ENCODE measurements at places on chromosomes 4 and X.

- DNase-seq = no peak
Measured at GRCh38 chr4:174189392-174190015, 94.0 kb downstream of the FBXO8 start.

- no peak for DNase-seq
Measured at GRCh38 chrX:48058621-48059295, 12.7 kb downstream of the ZNF630 start.

DNA sequence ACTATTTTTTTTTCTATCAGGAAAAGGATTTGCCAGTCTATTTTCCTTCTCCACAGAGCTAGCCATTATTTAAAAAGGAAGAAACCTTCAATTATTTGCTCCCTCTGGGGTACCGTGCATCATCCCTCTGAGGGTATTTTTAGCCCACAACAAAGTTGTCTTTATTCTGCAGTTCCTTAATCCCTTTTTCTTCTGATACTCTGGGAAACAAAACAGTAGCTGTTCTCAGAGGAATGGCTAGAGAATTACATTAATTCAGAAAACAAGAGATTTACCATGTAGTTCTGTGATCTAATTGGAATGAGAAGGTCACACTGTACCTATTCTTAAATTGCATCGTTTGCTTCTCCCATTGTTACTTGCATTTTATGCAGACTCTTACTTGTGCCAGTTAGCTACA is 1056.7 kb downstream of the STIM2 start:
- DNase-seq = no peak

- no peak for DNase-seq
Measured at GRCh38 chr4:117874216-117874615, 160.1 kb upstream of the NDST3 start.

GRCh38 chrX:131393426-131393825 is 104.3 kb upstream of the IGSF1 start:
- DNase-seq = no peak

GRCh38 chrX:110966839-110967238 is 129.2 kb upstream of the PAK3 start:
- DNase-seq = no peak

DNA sequence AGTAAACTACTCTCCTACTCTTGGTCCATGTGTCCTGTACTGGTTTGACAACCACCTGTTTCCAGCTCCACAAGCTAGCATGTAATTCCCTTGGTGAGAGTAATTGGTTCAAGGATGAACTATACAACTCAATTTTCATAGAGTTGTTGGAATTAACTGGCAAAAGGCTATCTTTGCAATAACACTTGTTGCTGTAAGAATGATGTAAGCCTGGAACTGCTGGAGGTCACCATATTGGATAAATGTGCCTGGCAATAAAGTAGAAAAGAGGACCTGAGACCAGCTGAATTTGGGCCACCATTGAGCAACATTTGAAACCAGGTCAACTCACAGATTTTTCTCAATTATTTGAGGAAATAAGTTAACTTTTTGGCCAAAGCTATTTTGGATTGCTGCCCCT is 175.5 kb downstream of the CAMK2D start:
- DNase-seq = no peak

- no peak for DNase-seq
Measured at GRCh38 chr4:154677923-154678322, 65.5 kb upstream of the FGG start.

DNA sequence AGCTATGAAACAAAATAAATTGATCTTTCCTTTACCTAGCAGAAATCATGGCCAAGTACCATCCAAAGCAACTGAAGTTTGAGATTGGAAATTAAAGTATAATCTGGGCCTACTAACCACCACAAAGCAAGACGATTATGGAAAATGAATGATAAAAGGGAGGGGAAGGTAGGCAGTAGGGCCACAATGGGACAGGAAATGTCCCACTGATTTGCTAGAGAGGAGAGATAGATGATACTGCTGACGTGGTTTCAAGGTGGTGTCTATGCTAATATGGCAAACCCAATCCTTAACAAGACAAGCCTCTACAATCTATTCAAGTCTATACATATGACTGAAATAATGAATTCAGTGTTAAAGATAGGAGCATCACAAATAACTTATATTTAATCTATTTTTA is 6.1 kb downstream of the TMPRSS11F start:
- no peak for DNase-seq

GRCh38 chr4:149645790-149646189 is 169.9 kb downstream of the IQCM start:
- no peak for DNase-seq

DNA sequence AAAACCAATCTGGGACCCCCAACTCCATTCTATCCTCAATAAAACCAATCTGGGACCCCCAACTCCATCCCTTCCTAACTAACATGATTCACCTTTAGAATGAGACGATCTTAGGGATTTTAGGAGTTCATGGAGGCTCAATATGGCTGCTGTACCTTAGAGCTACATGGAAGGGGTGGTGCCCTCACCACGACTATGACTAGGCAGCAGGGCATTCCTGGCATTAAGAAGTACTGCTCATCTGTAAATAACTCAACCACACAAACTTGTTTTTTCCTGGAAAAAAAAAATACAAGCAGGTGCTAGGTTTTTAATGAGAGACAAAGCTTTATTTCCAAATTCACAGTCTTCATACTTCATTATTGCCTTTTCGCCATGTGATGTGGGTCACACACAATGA is 346.5 kb upstream of the FAT1 start:
- no peak for DNase-seq

DNA sequence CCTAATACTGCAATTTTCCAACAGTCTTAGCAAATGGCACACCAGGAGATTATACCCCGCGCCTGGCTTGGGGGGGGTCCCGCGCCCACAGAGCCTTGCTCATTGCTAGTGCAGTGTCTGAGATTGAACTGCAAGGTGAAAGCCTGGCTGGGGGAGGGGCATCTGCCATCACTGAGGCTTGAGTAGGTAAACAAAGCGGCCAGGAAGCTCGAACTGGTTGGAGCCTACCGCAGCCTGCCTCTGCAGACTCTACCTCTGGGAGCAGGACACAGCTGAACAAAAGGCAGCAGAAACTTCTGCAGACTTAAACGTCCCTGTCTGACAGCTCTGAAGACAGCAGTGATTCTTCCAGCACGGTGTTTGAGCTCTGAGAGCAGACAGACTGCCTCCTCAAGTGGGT is 172.8 kb upstream of the NAP1L5 start:
- DNase-seq = no peak

- DNase-seq = no peak
Measured at GRCh38 chr4:8582941-8583654, 2.9 kb downstream of the GPR78 start.

DNA sequence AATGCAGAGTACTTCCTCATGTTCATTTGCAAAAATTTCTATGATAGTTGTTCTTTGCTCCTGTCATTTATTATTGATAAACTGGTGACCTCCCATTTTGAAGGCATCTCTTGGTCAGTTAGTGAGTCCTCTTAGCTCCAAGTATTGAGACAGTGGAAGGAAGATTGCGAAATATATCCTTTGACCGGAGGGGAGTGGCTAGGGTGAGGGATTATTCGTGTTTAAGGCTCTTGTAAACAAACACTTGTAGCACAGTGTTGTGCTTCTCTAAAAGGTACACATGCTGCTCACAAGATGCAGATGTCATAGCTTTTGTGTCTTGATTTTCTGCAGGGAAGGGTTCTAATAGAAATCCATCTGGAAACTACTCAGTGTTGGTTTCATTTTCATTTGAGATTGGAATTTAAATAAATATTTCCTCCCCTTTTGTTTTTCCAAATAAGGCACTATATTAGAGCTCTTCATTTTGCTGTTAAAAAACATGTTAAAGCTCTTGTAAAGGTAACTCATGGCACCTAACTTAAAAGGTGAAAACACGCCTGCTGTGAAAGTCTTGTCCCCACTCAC is 21.8 kb downstream of the TXLNG start:
- DNase-seq = no peak

GRCh38 chrX:129689796-129690195 is 35.0 kb upstream of the APLN start:
- DNase-seq = no peak

GRCh38 chr4:537436-538264 is 38.4 kb downstream of the TMEM271 start:
- no peak for DNase-seq

DNA sequence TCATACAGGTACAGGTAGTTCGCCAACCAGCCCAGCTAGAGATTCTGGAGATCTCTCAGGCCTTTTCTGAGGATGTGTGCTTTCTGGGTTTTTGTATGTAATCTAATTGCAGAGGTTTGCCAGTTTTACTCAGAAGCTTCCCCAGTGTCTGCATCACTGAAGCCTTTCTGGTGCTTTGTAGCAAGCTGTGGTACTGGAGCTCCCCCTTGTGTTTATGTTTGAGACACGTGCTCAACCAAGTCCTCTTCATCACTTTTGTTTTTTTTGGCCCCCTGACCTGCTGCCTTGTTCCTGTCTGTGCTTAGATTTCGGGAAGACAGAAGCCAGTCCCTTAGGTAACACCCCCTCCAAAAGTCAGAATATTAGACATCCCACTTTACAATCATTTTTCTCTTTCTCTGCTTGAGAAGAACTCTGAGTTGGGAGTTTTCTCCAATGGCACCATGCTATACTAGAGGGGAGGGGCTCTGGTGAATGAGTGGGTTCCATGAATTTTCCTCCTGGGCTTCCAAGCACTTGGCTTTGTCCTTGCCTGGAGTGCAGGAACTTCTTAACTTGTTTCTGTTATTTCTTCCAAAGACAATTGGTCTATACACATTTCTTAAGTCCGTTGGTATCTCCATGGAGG is 128.4 kb upstream of the TBC1D9 start:
- DNase-seq = peak; percentile 25

DNA sequence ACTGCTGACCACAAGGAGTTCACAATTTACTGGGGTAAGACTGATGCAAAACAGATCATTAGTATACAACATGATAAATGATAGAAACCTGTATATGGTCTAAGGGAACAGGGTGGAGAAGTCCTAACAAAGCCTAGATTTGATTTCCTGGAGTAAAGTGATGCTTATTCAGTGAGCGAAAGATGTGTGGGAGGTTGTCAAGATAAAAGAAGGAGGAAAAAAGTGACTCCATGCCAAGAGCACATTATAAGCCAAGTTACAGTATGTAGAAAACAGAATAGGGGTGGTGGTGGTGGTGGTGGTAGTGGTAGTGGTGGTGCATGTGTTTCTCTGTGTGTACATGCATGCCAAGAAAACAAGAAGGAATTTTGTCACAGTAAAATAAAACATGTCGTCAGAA is 325.2 kb downstream of the MAPK10 start:
- no peak for DNase-seq

DNA sequence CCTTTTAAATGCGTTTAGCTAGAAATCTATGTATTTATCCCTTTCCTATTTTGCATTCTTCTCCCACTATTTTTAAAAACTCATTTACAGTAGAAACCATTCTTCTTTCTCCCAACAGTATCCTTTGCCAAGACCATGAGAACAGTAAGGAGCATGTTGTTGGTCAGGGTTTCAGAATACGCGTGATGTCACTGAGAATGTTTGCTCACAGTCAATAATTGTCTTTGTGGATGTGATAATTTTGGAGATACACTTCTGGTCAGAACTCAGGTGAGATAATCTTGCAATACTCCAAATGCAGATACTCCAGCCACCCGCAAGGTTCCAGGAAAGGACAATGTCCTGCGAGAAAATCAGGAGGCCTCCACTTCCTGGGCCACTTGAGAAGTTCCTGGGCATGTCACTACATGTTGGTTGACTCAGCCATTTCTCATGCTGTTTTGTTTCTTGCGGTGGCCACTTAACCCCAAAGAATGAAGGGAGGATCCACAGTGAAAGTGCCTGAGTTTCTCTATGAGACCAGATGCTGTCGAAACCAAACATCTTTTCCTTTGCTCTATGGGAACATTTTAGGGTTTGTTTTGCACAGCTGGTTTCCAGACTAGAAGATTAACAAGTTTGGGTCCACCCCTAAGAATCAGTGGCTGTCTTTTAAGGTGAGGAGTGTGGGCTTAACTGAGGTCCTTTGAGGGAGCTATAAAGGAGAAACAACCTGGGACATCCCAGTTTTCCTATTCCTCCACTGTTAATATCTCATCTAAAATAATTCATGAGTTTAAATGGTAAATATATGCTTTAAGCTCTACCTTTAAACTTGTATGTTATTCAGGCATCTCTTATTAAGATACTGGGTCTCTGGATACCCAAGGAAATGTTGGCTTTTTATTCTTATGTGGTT is 116.0 kb downstream of the SOWAHB start:
- no peak for DNase-seq

GRCh38 chrX:38087594-38087993 is 81.2 kb downstream of the SYTL5 start:
- DNase-seq = no peak

- DNase-seq = no peak
Measured at GRCh38 chrX:48772602-48773001, 11.1 kb downstream of the GLOD5 start.

DNA sequence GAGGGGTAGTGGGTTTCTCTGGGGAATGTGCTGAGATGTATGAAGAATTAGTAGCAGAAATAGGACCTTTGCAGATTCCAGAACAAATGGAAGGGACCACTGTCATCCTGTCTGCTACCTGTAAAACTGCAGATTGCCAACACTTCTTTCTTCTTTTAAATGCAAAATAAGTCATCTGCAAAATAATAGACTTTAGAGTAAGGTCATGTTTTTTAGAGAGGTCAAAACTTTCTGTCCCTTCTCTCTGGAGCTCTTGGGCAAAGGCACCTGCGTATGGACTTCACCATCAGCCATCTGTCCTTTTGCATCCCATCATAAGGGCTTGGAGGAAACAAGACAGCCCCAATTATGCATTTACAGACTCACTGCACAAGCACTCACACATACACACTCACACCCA is 121.1 kb upstream of the PPARGC1A start:
- DNase-seq = no peak

- no peak for DNase-seq
Measured at GRCh38 chr4:140533951-140534480, 10.0 kb downstream of the ELMOD2 start.

GRCh38 chr4:153639833-153640802 is 44.0 kb upstream of the TLR2 start:
- no peak for DNase-seq

- DNase-seq = no peak
Measured at GRCh38 chr4:37908488-37909331, 17.8 kb downstream of the TBC1D1 start.

DNA sequence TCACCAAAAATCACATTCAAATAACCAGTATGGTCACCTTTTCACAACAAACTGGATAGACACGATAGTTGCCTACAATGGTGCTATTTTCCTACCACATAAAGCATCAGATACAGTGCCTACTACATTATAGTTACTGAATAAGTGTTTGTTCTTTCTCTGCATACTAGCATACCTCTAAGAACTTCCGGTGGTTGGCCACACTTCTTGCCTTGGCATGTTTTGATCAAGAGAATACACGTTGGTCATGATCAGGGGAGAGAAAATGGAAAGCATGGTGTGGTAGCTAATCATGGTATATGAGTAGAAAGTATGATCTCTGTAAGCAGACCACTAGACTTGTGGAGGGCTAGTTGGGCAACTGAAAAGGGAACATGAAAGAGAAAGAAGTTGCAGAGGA is 322.8 kb upstream of the DIAPH2 start:
- no peak for DNase-seq
